ENCODE measurements at places on chromosomes 6 and 20.

- peak; percentile 90 for DNase-seq
Measured at GRCh38 chr6:85449818-85450759, at the start of gene NT5E. Gene NT5E (plus strand): TSS chr6:85450083. CDS start chr6:85450140, 57 bp downstream.

GRCh38 chr6:4388675-4389074 lies 253.3 kb upstream of the ECI2 start:
- DNase-seq: peak; percentile 8

- no peak for DNase-seq
Measured at GRCh38 chr20:20051767-20052073, 546 bp downstream of the CRNKL1 start.

DNA sequence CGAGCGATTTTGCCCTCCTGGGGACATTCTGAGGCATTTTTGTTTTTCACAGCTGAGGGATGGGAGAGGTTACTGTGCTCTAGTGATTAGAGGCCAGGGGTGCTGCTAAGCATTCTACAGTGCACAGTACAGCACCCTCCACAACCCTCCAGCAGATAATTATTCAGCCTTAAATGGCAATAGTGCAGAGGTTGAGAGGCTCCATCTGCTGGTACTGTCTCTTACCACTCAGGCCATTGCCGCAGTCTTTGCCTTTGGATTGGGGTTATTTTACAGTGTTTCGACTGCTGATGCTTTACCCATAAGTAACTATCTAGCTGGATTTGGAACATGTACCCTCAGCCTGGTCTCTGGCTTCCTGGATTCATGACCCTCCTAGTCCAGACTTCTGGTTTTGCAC lies 705.3 kb downstream of the KIF16B start:
- DNase-seq: no peak

DNA sequence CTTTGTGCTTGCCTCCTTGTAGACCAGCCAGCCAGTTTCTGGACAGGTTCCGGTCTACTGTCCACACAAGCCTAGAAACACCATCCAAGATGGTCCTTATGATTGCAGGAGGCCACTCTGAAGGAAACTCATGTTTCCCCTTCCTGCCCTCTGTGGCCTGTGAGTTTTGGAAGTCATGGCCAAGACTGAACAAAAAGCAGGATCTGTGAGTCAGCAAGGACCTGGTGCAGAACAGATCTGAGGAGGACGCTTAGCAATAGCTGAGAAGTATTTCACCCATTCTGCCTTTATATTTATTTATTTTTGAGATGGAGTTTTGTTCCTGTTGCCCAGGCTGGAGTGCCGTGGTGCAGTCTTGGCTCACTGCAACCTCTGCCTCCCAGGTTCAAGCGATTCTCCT lies 134.6 kb upstream of the EEF1E1 start:
- no peak for DNase-seq

DNA sequence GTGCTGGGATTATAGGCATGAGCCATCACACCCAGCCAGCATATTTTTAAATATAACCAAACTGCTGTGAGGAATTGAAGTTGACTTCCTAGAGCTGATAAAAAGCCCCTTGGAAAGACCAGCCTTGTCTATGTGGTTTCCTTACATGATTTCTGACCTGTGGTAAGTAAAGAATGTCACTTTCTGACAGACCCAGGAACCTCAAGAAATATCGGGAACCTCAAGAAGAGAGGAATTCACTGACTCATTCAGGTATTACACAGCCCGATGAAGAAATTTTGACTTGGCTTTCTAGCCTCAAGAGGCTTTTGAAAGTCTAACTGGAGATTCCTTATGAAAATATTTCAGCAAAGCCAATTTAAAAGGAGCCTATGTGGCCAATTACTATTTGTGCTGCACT lies 71.8 kb downstream of the FOXF2 start:
- DNase-seq: peak; percentile 80

GRCh38 chr6:40588480-40588879 lies 1.3 kb upstream of the LRFN2 start:
- no peak for DNase-seq

DNA sequence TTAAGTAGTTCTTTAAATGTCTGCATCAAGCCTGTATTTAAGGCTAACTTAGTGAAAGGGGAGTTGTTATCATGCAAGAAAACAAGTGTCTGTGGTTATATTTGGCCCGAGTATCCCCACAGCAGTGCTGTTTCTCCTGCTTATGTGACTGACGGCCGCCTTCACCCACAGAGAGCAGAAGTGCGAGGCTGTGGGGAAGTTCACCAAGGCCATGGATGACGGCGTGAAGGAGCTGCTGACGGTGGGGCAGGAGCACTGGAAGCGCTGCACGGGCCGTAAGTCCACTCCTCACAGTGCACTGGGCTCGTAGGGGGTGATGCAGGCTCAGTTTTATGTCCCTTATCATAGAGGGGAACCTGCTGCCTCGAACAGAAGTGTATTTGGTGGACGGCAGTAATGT lies 53.2 kb upstream of the SYNJ2 start:
- no peak for DNase-seq

DNA sequence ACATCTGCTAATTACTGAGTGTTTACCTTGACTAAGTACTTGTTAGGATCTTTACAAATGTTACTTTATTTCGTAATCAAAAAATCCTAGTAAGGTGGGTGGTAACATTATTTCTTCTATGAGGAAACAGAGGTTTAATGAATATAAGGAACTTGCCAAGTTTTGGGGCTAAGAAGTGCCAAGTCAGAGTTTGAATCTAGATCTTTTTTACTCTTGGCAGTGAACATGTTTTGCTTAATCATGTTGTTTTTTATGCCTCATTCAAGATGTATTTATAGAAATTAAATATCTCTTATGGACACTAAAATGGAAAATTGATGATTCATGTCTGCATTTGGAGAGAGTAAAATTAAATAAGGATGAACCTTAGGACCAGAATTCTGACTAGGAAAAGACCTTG lies 393.7 kb downstream of the UTRN start:
- peak; percentile 78 for DNase-seq

DNA sequence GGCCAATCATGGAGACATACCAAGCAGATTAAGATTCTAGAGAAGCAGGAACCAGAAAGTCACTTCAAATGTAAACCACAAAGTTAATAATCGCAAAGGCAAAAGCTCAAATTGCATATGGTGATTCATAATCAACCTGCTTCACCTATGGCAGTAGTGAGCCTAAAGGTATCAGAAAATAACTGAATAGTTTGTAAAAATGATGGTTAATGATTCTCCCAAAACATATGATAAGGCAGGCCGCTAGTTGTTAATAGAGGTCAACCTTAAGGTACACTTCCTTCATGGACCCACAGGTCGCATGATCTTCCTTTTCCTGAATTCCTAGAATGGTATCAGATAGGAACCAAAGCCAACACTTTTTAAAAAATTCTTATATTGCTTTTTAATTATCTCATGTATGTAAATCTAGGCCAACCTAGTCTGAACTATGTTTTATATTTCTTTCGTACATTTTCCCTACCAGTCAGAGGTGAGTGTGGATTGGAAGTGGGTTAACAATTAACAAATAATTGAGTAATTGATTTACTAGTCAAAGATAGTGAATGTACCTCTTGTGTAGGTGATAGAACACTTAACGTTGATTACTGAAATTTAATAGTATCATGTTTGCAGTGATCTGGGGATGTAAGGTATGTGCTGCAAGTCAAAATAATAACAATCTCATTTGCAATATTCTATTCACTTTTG lies 16.4 kb downstream of the TAAR2 start:
- no peak for DNase-seq

DNA sequence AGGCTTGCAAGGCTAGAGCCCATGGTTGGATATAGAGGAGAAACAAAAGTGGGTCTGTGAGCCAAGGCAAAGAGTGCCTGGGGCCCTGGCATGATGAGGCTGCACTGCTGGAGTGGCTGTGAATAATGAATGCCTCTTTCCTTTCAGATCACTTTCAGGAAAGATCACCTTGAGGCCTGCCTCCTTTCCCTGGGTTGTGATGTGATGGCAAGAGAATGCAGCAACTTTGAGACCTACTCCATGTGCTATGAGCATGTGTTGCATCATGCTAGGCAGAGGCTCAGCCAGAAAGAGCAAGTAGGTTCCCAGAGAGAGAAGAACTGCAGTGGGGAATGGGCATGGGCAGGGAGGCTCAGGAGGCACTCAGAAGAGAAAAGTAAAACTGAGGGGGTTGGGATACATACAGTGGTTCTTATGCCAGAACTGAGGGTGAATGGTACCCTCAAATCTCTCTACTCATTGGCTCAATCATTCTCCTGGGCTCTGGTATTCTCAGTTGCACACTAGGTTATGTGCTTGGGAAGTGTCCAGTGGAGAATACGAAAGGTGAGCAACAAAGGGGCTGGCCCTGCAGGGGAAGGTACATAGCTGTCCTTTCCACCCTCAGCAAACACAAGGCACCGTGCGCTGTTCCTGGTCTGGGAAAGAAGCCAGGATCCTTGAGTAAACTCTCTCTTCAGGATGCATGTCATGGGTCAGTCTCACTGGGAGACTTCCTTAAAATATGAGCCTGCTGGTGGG lies 45.9 kb downstream of the CD164 start:
- DNase-seq: peak; percentile 47

GRCh38 chr6:152189736-152190135 lies 382.3 kb downstream of the ESR1 start:
- peak; percentile 59 for DNase-seq

DNA sequence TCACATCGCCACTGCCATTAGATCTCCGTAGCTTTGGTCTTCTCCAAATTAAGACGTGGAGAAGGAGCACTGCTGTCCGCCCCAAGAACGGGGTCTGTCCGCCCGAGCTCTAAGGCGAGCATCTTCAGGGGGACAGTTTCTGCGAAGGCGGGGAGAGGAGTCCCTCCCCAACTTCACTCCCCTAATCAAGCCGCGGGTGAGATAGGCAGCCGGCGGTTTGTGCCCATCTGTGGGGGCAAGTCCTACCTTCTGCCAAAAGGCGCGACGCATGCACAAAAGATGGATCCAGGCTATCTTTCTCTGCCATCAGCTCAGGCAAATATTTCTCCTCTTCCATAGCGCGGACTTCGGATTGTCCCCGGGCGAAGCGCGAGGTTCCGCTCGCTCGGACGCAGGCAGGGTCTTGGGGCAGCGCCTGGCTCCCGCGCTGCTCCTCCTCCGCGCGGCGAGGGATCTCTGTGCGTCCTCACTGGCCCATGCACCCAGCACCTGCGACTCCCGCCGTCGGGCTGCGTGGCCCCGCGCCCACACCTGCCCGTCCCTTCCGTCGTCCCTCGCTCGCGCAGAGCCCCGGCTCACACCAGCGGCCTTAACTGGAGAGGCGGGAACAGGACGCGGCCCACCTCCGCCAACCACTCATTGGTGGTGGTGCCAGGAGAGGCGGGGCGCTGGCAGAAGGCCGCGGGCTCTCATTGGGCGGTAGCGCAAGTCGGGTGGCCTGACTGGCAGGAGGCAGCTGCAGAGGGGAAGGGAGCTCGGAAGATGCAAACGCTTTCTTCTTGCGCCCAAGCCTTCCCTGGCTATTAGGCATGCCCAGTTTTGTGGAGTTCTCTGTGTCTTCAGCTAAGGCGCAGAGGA lies at the start of gene KHDRBS2:
KHDRBS2 (minus strand) TSS at position 614 of the 858 bp plus-strand sequence.
- DNase-seq: peak; percentile 3

- no peak for DNase-seq
Measured at GRCh38 chr20:16842486-16843120, 94.4 kb downstream of the OTOR start.

- no peak for DNase-seq
Measured at GRCh38 chr6:144500892-144501291, 215.8 kb downstream of the UTRN start.

Measured in GM23248 (cell line).